Erythroblast (primary cell): ENCODE measurements at places on chromosomes 6 and 20.

DNA sequence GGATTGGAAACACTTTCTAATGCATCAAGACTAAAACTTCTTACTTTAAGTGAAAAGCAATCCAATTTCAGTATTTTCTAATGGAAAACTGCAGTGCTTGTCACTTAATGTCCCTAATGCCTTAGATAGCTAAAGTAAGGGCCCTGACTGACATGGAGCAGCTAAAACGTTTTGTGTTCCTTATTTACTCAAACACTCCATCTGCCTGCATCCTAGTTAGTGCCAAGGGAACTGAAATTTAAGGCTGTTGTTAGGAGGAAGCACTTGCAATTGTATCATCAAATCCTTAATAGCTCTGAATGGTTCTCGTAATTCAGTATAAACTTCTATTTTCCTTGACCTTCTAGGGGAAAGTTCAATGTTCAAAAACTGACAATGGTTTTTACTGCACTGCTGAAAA lies 127.4 kb downstream of the GJA10 start:
- DNase-seq = no peak

DNA sequence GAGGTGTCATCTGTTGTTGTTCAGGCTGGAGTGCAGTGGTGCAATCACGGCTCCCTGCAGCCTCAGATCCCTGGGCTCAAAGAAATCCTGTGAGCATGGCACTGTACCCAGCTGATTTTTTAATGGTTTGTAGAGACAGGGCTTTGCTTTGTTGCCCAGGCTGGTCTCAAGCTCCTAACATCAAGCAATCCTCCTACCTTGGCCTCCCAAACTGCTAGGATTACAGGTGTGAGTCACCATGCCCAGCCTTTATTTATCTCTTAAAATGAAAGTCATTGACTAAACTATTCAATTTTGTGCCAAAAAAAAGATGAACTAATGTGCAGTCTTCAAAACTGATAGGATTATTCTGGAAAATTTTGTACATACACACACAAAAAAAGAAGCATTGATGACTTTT lies 38.8 kb upstream of the UNC93A start:
- DNase-seq = no peak

- DNase-seq = no peak
These were observed 69.9 kb downstream of the SESN1 start for GRCh38 chr6:109024784-109025183.

DNA sequence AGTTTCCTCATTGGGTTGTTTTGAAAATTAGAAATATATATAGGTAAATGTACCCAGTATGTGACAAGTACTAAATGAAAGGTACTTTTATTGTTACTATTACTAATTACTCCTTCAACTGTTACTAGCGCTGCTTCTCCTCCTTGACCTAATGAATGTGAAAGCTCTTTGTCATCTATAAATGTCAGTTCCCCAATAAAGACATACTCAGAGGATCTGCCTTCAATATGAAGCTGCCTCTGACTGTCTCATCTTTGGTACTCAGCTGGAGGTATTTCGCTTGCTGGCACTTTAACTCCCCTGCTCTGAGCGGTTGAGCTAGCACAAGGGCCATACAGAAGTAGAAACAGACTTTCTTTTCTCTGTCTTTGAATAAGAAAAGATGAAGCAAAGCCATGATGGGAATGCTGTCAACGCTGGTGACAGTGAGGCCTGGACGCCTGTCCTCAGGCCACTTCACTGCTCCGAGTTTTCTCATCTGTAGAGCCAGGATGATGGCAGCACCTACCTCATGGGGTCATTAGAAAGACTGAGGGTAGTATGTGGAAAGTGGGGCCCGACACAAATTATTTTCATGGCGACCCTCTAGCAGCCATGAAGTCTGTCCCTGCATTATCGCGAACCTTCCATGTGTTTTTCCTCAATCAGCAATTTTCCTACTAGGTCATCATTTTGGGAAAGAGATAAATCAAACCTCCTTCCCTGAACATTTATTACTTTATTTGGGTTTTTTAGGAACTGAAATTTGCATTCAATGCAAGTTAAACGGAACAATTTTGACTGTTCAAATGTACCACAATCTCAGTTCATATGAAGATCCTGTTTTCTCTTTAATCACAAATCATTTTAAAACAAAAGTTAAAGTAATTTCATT lies 55.9 kb upstream of the SNX9 start:
- no peak for DNase-seq

DNA sequence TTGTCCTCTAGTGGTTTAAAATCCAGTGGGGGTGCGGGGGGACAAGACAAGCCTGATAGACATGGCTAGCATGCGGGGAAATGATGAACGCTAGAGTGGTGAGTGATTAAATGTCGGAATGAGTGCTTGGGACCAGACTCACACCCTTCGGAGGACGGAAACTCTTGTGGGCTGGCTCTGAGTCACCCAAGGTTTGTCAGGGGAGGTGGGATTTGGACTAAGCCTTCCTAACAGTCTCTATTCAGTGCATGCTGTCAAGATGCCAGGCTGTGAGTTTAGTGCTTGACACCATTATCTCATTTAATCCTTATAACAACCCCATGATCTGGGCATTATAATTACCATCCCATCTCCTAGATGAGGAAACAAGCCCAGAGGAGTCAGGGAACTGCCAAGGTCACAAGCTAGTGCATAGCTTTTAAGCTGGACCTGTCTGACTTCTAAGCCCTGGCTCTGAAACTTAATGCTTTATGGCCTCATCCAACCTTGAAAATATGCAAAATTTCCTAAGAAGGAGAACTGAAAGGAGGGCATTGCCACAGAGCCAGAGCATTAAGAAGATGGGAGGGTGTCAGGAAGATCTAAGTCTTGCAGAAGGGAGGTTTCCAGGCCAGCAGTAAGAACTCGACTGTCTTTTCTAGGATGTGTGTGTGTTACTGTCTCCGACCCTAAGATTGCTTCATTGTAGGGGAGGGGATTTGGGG lies 168.7 kb upstream of the LRFN2 start:
- no peak for DNase-seq

- DNase-seq = no peak
These were observed 43.3 kb downstream of the VAPB start for GRCh38 chr20:58432186-58432954.

DNA sequence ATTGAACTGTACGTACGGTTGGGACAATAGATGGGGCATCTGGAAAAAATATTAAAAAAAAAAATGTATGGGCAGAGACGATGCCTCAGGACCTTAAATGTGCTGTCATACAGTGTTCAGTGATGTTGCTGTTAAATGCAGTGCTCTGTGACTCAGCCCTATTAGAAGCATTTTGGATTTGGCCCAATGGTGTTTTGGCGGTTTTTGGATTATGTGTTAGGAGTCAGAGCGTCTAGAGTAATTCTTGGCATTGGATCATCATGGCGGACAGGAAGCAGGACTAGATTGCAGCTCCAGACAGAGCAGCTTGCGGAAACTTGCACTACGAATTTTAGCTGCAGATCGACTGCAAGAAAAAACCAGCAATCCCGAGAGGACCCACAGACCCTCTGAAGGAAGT lies 280.0 kb downstream of the SOX4 start:
- no peak for DNase-seq

DNA sequence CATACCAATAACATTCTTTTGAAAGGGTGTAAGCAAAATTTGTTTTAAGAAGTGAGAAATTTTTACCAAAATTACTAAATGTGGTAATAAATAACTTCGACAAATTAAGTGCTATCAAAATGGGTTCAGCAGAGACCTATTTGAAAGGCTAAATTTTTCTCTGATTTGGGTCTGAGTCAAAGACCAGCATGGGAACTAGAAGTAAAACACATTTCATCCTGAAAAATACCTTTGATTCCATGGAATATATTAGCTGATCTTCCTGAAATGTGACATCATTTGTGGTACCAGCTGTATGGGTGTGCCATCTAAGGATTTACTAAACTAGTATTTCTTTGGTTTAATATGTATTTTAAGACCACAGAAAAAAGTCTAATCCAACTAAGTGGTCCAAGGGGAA lies 63.6 kb downstream of the BLOC1S5 start:
- no peak for DNase-seq

DNA sequence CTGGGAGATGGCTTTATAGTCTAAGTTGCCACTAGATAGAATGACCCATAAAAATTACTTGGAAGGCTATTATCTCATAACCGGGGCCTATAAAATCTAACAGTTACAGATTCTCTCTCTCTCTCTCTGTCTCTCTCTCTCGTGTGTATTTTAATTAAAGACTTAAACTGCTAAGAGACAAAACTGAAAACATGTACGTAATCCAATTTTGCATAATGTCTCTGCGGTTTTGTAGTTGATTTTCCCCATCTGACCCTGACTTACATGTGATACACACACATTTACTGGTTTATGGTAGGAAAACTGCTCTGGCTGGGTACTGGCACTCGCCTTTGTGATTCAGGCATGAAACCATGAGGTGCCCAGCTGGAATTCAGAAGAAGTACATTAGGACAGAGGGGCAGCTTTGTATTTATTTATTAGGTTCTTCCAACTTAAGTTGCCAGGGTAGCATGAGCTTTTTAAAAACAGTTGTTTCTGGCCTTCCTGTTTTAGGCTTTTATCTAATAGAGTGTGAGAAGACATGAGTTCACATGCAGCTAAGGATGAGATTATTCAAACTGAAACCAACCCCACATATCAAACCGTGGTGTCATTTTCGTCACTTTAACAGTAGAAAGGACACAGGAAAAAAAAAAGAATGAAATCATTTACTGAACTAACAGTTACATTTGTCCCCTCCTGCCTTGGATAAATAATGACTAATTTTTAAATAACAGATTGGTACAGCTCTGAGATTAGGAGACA lies 182.5 kb downstream of the GMPR start:
- DNase-seq = no peak

- DNase-seq = no peak
These were observed 209.8 kb downstream of the ZMYND8 start for GRCh38 chr20:47146686-47147085.

- peak; percentile 47 for DNase-seq
These were observed 26.5 kb upstream of the RNF24 start for GRCh38 chr20:4041748-4042411.

DNA sequence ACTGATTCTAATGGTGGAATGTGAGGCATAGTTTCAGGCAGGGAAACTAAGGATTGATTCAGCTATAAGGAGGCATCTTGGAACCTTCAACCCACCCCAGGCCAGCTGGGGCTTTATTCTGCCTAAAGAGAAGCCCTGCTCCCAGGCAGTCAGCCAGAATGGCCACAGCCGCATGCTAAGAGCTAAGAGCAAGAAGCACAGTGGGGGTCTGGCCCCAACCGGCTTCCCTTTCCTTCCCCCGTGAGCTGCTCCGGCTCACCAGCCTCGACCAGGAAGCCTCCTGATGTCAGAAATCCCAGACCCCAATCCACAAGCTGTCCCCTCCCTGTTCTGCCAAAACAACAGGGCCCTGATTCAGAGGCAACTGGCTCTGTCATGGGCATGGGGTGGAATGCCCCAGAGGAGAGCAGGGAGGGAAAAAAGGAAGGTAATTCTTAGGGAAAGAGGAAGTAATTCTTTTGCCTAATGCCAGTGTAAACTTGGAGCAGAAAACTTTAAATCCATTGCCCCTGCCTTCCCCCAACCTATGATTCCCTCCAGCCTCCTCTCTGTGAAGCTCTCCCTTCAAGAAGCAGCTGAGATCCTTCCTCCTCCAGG lies 6.9 kb downstream of the GRM4 start:
- DNase-seq = no peak

- no peak for DNase-seq
These were observed 40.8 kb upstream of the MAN1A1 start for GRCh38 chr6:119390247-119390793.

GRCh38 chr20:46823271-46823751 lies 71.3 kb upstream of the EYA2 start:
- no peak for DNase-seq

DNA sequence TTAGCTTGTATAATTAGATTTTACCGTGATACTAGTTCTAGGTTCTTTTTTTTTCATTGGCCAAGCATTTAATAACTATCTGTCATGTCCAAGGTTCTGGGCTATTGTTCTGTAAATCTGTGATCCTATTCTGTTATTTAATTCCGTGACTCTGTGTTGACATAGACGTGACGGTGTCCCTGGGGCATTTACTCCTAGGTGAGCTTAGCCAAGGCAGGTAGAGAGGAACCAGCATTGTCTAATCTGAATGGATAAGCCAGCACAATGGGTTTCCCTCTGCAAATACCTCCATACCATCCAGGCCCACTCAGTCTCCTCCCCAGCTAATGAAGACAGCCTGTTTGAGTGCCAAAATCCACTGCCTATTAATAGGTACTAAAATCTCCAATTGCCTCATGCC lies 8.9 kb upstream of the CDSN start:
- DNase-seq = no peak

DNA sequence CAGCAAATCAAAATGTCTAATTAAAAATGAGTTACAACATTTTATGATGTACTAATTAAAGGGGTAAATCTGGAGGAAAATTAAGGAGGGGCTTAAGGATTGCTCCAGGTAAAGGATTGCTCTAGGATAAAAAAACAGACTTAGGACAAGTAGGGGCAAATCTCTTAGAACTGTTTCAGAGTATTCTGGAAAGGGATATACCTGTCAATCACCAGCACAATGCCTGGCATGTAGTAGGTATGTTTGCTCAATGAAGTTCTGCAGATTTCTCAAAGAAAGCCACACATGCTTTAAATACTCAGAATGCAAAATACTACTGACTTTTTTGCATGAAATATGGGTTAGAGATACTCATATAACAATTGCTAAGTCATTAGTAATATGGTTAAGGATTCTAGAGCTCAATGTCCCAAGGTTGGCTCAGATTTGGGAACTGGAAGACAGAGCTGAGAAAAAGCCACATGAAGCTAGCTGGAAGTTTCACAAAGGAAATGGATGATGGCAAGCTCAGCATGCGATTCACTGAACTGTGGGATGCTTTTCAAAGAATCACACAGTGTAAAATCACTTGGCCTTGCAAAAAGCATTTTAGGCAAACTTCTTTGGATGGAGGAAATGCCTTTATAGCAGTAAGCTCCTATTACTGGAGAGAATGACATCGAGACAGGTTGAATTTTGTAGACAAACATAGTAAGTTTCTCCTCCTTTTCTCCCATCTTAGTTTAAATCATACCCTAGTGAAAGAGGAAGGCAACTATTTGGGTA lies 72.8 kb downstream of the MAP3K5 start:
- no peak for DNase-seq

- peak; percentile 88 for DNase-seq
These were observed 227.6 kb upstream of the PRSS16 start for GRCh38 chr6:27019651-27020552.

DNA sequence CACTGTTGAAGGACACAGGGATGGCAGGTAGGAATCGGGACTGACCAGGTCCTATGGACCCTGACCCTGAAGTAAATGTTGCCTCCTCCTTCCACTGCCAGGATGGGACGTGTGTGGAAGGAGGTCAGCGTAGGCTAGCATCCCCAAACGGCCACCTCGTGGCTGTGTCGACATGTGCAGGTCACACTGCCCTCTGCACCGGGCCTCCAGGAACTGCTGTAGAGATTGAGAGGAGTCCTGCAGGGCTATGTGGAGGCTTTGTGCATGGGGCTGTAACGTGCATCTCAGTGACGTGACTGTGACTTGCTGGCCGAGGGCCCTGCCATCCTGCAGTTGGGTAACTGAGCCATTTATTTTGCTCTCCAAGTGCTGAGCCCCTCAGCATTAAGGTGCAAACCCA lies 149.5 kb downstream of the PHACTR3 start:
- no peak for DNase-seq

- no peak for DNase-seq
These were observed 150.2 kb downstream of the FOXC1 start for GRCh38 chr6:1759870-1760269.

GRCh38 chr20:46161921-46162320 lies 43.8 kb downstream of the CD40 start:
- DNase-seq = no peak
